ENCODE measurements at places on chromosomes 6 and 20. TPM values are rescaled to one million over a fixed set of nuclear protein-coding genes. Genes with fewer than 3 reads are reported as not detected.

DNA sequence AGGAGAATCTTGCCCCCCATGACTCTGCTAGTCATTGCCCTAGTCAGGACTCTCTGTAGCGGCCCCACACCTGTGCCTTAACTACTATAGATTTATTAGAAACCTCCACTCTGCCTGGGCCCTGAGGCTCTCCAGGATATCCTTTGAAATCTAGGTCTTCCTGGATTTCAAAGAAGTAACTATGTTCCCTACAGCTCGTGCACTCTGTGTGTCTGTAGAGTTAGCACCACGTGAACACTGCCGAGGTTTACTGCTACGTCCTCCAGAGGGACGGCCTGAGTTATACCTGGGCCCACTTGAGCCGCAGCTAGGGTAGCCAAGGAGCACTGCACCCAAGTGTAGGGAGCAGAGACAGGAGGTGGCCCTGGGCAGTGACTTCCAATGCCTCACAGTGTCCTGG is 19.8 kb downstream of the GLP1R start:
- no peak for DNase-seq

DNA sequence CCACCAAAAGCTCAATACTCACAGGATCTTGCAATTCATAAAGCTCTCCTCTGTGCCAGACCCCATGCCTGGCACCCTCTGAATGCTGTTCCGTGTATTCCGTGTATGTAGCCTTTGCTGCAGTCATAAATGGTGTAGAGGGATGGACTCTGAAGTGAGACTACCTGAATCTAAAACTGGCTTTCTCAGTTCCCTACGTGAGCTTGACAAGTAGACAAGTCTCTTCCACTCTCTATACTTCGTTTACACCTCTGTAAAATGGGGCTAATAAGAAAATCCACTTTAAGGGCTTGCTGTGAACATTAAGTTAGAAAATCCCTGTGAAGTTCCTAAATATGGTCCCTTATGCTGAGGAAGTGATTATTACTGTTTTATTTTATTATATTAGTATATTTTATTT is 31.5 kb downstream of the PPP1R16B start:
- DNase-seq, result no peak

- DNase-seq, result no peak
These were observed 899.3 kb upstream of the MAP3K7 start for GRCh38 chr6:91486200-91486599.

DNA sequence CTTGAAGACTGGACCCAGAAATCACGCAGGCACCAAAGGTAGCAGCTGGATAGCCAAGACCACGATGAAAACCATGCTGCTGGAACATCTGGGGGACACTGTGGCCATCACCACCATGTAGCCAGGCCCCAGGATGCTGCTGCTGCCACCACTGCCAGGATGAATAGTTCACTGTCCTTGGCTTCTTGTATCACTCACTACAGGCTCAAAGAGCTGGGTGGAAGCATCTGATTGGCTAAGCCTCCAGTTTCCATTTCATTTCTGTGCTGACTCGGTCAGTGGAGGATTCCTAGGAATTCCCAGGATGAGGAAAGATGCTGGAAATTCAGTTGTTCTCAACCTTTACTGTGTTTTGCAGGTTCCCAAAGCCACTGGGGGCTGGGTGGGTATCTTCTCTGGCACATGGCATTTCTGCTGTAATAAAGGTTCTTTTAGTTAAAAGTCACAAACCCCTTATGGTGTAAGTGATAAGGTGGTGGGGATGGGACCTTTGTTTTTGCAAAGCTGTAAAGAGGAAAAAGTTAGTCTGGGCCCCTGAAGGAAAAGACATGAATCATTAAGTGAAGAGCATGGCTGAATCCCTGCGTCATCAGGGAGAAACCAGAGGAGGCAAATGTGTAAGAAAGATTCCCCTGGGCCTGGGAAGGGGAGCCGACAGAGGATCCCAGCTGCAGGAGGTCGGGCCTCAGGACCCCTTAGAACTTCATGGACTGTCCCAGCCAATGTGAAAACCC is 75.6 kb upstream of the RNF24 start:
- DNase-seq, result no peak

- DNase-seq, result no peak
These were observed 27.8 kb upstream of the SYNDIG1 start for GRCh38 chr20:24441661-24442060.

GRCh38 chr6:30926644-30927043 is 5.3 kb downstream of the SFTA2 start:
- no peak for DNase-seq

GRCh38 chr6:158568549-158568948 is 8.7 kb downstream of the TMEM181 start:
- DNase-seq, result no peak

DNA sequence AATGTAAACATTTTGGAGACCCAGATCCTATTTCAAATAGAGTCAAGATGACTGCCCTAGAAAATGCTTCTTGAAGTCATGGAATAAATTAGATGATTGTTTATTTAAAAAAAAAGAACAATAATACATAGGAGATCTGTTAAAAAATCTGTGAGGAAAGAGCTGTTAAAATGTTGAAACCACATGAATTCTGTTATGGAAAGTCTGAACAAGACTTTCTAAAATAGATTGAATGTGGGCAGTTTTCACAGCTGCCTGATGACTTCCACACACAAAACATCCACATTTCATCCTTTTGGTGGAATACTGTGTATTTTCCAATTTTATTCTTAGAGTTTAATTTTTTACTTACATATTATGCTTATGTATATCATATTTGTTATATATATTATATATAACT is 186.1 kb downstream of the LAMA2 start:
- DNase-seq, result no peak

GRCh38 chr6:71034563-71035345 is 77.9 kb upstream of the B3GAT2 start:
- no peak for DNase-seq

DNA sequence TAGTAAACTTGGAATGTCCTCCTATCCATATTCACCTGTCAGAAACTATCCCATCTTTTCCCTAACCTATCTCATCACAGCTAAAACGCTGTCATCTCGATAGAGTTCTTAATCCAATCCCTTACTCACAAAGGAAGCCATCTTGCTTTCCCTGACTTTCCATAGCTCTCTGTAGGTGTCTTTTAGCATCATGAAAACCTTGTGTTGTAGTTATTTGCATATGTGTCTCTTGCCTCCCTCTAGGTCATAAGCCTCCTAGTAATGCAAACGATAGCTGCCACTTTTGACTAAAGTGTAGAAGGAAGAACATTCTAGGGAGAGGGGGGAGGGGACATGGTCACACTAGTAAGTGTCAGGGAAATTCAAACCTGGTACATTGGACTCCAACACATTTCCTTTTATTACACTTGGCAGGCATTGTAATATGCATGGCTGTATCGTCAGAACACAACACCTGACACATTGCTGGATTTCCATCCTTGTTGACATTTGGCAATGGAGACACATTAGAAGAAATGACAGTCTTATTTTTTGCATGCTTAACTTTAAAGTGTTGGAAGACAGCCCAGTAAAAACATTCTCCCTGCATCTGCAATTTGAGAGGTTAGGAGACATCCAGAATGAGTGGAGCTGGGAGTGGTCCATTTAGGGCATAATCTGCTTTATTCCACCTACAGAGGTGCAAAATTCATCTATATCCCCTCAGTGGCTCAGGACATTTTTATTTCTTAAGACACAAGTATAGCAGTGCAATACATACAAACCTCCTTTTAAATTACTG is 283.4 kb downstream of the HAO1 start:
- DNase-seq, result no peak

GRCh38 chr20:1310506-1311190 is 18.3 kb downstream of the SDCBP2 start:
- DNase-seq, result no peak

DNA sequence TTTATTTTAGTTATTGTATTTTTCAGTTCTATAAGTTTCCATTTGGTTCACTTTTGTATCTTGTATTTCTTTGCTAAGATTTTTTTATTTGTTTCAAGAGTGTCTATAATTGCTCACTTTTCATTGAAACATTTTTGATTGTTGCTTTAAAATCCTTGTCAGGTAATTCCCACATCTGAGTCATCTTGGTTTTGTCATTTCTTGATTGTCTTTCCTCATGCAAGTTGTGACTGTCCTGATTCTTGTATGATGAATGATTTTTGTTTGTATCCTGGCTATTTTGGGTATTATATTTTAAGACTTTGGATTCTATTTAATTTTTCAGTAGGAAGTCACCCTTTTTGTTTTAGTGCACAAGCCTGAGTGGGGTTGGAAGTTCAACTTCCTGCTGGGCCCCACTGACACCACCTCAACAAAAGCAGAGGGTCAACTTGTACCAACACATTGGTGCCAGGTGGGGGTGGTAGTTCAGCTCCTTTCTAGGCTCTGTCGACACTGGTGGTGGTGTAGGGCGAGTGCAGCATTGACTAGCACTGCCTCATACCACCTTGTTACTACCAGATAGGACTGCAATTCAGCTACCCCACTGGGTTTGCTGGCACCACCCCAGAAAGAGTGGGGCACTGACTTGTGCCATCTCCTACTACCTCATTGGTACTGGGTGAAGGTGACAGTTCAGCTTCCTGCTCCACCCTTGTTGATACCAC is 8.8 kb downstream of the RSPH3 start:
- no peak for DNase-seq

DNA sequence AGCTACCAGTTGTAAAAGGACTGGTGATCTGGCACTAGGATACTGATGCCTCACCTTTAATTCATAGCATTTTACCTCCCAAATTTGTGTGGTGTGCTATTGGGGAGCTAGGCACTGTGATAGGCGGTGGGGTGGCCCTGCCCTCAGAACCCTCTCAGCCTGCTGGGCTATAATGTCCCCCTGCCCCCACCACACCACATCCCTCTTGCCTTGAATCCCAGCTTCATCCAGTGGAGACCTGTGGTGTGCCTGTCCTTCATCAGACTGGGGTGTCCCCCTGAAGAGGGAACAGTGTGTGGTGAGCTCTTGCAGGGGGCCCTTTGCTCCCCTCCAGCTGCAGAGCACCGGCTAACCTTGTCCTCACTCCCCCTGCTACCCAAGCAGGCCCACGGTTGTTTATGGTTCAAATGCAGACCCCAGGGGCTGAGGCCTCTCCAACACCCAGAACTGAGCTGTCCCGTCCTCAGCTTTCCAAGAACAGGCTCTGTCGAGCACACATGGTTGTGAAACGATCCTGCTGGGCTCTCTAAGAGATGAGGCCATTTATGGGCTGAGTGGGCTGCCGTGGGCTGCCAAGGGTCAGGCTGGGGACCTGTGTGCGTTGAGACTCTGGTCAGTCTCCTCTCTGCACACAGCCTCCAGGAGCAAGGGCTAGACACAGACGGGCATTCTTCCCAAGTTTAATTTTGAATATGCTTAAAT is 26.9 kb upstream of the VEGFA start:
- no peak for DNase-seq

DNA sequence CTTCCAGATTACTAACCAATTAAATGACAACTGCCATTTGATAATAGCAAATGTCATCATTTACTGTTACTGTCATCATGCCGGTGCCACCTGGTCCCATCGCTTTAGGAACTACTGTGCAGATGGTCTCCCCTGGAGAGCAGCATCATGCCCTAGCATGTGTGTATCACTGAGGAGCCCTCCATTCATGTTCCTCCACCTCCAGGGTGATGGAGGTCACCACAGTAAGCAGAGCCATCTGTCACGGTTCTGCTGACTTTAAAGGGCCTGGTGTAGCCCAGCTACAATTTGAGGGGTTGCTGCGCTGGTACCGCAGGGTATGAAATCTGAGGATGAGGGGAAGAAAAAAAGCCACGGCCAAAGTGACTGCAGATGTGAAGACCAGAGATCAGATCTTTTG is 118.8 kb upstream of the KCNK16 start:
- DNase-seq, result no peak

DNA sequence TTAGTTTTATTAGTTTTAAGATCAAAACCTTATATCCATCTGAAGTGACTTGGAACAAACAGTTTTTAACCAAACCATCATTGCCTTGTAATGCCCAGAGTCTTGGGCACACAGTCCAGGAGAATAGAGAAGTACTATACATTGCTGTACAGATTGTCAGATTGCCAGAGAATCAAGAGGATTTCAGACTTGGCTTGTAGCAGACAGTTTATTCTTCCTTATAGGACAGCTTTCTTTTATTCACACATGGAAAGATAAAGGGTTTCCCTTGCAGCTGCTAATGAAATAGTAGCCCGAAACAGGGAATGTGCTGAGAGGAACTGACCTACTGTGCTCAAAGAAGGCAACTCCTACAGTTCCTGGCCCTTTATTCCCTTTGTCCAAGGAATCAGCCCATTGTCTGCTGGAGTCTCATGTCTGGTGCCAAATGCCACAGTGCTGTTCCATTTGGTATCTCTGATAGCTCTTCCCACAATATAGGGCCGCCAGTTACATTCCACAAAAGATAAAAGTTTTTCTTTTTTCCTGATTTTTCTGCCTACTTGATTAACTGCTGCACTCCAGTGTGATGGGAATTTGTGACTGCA is 30.6 kb downstream of the DCBLD1 start:
- no peak for DNase-seq

DNA sequence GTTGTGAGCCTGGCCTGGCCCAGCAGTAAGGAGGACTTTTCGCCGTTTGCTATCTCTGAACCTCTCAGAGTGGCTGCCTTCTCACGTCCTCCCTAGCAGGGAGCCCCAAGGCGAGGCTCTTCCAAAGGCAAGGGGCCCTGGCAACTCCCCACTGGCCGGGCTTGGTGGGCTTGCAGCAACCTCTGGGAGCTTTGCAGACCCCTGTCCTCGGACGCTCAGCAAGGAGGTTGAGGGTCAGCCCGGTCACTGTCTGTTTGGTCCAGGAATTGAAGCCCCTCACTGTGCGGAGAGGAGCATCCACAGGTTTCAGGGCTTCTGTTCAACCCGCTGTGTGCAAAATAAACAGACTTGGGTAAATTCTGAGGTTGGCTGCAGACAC is 28.2 kb upstream of the TBXT start:
- no peak for DNase-seq

- DNase-seq, result no peak
These were observed 26.8 kb upstream of the TCFL5 start for GRCh38 chr20:62888406-62888805.

- no peak for DNase-seq
These were observed 33.0 kb downstream of the RRBP1 start for GRCh38 chr20:17648791-17649730.

GRCh38 chr6:79353226-79353625 is 118.7 kb upstream of the HMGN3 start:
- no peak for DNase-seq

DNA sequence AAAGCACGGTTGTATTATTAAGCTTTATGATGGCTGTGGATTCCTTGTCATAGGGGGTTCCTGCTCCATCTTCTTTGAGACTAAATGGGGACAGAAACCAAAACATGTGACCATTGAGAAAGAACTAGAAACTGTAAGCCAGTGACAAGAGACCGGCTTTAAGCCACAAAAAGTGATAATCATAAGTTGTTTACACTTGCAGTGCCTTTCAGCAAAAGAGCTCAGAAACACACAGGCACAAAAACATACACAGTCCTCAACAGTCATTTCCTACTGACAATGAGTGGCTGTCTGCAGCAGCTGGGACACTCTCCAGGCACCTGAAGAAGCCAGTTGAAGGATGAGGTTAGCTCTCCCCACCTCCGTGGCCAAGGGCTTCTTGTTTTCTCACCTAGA is 20.0 kb upstream of the UBE2J1 start:
- DNase-seq, result no peak

GRCh38 chr6:44457596-44457995 is 70.1 kb downstream of the CDC5L start:
- DNase-seq, result no peak

The NHLRC1 gene
- total RNA-seq, result 1.3 TPM

The DDX27 gene
- 36.5 TPM for total RNA-seq

The MUCL3 gene
- total RNA-seq, result not detected

The FKBP5 gene
- total RNA-seq, result 0.29 TPM

Measured in SJSA1 (cell line).